Activated CD4-positive, alpha-beta T cell treated with anti-CD3 and anti-CD28 coated beads, Interleukin-2, amount 50 U/mL, for 4 hours (primary cell): ENCODE measurements at places on chromosomes 1 and 21.

DNA sequence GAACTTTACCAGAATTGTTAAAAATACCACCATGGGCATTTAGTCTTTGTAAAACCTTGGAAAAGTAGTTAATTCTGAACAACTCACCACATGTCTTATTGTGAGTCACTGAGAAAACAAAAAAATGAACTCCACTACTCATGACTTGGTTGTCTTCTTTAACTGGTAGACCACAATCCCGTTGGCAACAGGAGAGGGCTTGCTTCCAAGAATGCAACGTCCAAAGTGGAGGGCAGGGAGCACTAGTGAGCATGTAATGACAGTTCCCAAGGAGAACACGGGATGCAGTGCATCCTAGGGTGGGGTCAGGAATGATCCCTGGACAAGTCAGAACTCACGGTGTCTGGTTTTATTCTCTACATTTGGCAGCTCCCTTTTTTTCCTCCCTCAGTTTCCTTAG lies 15.2 kb upstream of the HMCN1 start:
- no peak for DNase-seq

DNA sequence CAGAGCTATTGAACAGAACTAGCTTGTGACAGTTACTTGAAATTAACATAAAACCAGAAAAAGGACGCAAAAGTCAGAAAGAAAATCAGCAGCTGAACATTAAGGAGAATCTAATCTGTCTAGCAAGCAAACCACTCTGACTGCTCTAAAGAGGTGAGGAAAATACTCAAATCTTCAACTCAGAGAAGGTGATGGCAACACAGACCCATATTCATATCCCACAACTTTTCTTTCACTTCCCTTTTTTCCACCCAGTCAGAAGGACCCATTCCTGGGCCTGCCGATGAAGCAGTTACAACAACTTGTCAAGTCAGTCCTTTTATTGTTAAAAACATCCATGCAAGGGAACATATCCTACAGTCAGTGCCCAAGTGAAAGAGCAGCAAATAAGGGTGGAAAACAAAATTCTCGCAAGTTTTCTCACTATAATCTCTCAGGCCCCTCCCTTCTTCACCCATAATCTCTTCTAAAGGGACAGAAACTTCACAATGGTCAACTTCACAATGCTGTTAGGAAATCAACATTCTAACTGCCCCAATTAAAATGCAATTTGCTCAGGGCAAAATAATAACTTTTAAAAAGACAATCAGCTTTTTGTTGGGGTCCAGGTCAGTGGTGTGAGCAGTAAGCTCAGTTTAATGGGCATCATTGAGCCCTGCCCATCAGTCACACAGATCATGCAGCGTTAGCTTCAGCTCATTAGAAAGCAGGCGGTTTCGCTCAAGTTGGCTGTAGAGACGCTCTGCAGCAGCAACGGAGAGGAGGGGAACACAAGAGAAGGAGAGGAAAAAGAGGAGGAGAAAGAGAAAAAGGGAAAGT lies 3.6 kb upstream of the NUP210L start:
- no peak for DNase-seq

GRCh38 chr1:231596337-231596791 lies 30.2 kb upstream of the DISC1 start:
- no peak for DNase-seq

GRCh38 chr1:171261336-171261735 lies 13.0 kb downstream of the FMO1 start:
- no peak for DNase-seq

DNA sequence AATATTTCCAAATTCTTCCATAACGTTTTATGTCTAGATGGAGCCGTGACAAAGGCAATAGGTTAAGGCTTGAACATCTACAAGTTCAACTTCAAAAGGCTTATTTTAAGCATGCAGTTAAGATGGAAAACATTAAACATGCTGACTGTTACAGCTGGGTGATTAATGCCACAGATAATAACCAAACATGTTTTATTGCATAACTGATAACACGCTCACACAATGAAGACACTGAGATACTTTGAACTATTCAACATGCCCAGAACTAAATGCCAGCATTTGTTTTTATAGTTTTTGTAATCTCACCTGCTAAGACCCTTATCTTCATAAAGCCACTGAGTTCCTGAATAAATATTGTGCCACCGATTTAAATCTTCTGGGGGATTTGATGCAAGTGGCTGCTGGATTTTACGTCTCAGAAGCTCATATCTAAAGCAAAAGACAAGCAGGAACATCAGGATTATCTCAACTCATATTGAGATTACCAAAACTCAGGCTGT lies 310.4 kb downstream of the KCTD3 start:
- DNase-seq: no peak

GRCh38 chr1:100499194-100499811 lies 38.6 kb upstream of the GPR88 start:
- DNase-seq: no peak

DNA sequence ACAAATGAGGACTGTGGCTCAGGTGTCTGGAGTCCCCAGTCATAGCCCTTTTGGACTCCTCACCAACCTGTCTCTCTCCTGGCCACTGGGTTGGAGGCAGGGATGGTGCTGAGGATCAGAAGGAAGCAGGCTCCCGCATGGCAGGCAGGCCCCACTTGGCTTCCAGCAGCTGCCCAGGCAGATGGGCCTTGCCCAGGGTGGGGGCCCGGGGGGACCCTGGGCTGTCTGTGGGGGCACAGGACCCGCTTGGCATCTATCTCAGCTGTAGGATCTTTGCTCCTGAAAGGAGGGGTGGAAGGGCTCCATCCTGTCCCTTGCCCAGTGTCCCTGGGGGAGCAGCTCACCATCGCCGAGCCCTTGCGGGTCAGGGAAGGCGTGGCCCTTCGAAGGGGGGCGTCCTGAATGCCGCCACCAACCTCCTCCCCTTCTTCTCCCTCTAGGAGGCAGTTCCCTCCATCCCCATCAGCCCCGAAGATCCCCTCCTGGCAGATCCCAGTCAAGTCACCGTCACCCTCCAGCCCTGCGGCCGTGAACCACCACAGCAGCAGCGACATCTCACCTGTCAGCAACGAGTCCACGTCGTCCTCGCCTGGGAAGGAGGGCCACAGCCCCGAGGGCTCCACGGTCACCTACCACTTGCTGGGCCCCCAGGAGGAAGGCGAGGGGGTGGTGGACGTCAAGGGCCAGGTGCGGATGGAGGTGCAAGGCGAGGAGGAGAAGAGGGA lies 154.5 kb downstream of the PEX14 start:
- DNase-seq: no peak

DNA sequence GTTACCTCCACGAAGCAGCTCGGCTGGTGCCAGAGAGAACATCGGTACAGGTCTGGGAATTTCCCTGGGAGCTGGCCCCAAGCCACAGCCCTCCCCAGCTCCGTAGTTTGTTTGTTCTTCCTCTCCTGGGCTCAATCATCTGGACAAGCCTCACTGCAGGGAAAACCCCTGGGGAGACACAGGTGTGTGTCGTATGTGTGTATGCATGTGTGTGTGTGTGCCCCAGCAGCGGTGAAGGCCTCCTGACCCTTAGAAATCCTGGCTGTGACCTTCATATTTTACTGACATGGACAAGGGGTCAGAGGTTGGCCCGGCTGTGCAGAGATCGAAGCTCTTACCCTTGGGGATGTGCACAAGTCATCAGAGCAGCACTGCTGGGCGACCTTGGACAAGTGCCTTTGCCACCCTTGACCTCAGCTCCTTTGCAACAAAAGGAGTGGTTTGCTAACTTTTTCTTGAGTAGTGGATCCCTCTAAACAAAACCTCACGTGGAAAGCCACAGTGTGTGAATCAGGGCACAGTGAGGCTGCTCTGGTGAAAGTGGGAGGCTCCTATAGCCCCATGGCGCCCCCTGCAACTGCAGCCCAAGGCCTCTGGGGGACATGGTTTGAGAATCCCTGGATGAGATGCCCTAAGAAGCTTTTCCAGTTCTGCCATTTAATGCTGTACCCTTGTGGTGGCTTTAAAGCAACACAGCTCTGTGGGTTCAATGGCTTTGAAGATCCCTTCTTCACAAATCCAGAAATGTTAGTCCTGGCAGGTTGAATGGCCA lies 12.3 kb upstream of the IL22RA1 start:
- no peak for DNase-seq

- no peak for DNase-seq
These were observed 43.0 kb downstream of the KDM1A start for GRCh38 chr1:23062271-23062670.

GRCh38 chr1:72170246-72170645 lies 112.1 kb downstream of the NEGR1 start:
- DNase-seq: no peak

GRCh38 chr1:28887419-28887834 lies 26.9 kb upstream of the EPB41 start:
- peak; percentile 29 for DNase-seq

GRCh38 chr1:30763651-30764248 lies 6.2 kb upstream of the LAPTM5 start:
- no peak for DNase-seq

DNA sequence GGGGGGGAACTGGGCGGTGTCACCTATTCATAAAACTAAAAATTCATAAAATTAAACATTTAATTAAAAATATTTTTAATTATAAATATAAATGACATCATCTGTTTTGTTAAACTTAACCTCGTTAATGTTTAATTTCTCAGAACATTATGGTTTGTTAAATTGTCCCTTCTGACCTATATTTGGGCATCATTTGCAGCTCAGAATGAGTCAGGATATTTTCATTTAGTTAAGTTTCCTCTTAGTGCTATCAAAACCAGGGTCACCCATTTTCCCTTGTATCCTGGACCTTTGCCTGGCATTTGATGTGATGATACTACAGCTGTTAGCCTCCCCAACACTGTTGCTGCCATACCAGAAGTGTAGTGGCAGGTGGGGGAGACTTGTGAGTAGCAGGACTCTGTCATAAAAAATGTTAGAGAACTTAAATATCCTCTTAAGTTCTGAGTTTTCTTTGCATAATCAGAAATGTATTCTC lies 30.3 kb downstream of the TSNAX start:
- no peak for DNase-seq

- DNase-seq: no peak
These were observed 8.9 kb upstream of the KCND3 start for GRCh38 chr1:111998332-111998731.

DNA sequence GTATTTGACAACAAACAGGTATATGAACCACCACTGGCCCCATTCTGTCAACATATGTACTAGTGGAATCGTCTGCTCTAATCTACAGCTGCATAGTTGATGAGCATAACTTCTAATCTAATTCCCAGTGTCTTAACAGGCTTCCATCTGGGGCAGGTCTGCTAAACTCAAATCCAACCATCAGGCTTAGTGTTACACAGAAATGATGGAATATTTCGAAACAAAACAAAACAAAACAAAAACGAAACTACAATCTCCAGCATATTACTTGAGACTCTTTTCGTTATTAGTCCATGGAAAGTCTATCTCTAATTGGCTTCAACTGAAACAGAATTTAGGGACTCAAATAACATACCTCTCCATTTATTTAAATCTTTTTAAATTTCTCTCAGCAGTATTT lies 37.6 kb downstream of the DIPK1A start:
- DNase-seq: no peak

DNA sequence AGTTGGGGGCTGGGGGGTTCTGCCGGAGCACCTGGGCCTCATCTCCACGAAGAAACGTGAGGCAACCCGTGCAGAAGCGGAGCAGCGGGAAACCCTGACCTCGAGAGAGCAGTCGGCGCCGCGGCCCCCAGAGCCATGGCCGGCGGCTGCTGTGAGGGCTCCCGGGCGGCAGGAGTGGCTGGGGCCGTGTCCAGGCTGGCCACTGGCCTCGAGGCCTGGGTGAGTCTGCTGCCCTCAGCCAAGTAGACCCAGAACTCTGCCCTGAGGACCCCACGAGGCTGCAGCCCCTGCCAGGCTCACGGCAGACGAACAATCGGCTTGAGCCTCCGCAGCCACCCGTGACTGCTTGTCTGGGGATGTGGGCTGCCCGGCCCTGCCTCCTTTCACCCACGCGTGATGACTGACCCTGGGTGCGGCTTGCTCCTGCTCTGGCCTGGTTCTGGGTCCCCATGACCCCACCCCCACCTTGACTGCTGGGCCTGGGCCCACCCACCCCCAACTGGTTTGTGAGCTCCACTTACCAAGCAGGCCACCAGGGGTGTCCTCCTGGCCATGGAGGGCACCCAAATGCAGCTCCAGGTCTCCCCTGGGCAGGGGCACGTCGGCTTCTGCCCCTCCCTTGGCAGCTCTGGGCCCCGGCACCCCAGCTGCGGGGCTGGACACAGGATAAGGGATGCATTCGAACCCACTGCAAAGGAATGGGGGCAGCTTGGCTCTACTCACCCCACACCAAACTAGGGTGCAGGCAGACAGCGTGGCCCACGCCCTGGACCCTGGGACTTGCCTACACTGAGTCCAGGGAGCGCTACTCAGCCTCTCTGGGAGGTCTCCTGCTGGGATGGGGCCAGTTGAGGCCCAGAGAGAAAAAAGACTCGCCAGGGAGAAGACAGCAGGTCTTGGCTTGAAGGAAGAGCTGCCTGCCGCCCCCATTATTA lies 34.2 kb downstream of the MORN1 start:
- DNase-seq: no peak

- DNase-seq: no peak
These were observed 9.6 kb upstream of the CYB5R1 start for GRCh38 chr1:202976633-202977032.

DNA sequence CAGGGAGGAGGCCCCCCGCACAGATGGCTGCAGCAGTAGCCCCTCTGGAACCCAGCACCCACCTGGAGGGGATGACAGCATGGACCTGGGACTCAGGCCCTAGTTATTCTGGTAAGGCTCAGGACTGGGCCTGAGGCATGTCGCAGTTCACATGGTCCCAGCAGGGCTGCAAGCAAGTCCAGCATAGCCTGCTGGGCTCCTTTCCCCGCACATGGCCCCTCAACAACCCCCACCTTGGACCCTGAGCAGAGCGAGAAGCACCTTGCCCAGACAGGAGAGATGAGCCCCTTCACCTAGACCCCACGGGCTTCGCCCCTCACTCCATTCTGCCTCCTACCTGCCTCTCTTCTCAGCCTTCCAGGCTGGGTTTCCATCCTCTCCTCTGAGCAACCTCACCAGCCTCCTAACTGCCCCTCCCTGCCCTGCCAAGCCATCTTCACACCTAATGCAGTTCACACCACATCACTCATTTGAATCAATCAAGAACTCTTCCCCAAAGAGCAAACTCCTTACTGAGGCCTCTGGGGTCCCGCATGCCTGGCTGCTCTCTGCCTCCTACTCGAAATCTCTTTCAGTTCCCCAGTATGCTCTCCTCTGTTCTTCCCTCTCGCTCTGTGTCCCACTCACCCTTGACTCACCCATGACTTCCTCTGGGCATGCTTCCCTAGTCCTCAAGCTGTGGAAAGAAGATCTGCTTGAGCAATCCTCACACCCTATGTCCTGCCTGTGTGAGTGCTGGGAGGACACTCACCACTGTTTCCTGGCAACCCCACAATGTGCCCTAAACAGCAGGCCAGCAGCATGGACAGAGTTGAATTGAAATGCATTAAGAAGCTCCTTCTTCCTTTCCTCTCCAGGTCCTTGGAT lies 9.4 kb upstream of the THEMIS2 start:
- DNase-seq: no peak

GRCh38 chr21:10464975-10465374 lies 56.4 kb upstream of the TPTE start:
- no peak for DNase-seq

GRCh38 chr1:218164930-218165700 lies 120.0 kb upstream of the RRP15 start:
- no peak for DNase-seq
